DMS79 treated with DMSO at 0.1 percent for 48 hours (cell line): ENCODE measurements at places on chromosomes 3 and 15.

GRCh38 chr3:132317229-132317948 is at the start of gene ACP3:
Gene ACP3, plus strand, starts transcription at chr3:132317407. Its CDS starts 50 bp downstream, at chr3:132317457.
- DNase-seq: peak; percentile 86

DNA sequence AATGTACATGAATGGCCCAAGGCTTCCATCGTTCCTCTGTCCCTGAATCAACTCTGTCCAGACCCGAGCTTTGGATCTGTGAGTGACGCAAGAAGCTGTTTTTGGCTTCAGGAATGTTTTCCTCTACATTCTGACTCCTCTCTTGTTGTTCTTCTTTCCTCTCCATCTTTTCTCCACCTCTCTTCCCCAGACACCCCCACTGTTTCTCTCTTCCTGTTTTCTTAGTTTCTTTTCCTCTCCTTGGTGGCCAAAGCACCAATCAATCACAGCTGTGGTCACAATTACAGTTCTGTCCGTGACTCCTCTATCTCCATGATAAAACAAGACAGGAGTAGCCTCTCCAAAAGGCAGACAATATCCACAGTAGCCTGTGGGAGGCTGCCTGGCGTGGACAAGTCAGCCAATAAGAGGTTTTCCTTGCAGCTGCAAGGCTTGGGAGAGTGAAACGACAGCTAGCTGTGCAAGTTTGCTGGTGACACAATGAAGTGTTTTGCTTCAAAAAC is 4.9 kb upstream of the TMEM212 start:
- no peak for DNase-seq

DNA sequence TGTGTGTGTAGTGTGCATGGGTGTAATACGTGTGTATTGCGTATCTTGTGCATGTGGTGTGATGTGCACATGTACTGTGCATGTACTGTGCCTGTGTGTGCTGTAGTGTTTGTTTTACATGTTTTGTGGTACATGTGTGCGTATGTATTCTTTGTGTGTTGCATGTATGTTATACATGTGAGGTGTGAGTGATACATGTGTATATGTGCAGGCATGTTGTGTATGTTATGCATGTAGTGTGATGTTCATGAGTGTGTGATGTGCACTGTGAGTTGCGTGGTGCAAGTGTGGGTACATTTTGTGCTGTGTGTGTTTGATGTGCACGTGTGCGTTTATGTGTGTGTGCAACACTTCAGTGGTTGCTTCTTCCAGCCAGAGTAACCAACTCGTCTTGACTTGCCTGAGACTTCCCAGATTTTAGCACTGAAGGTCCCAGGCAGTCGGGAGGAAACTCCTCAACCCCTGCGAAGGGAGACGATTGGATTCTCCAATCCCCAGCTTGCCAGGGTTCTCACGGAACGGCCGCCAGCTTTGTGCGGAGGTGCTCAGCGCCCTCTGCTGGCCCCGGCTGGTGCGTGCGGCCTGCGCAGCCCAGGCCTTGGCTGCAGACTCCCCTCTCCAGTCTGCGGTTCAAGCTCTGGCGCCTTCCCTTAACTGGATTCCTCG is 3.6 kb downstream of the GALNT15 start:
- DNase-seq: no peak

- DNase-seq: peak; percentile 15
Measured at GRCh38 chr3:58049143-58049785, 41.0 kb downstream of the FLNB start.

GRCh38 chr3:76969996-76970615 is 69.8 kb upstream of the ROBO2 start:
- DNase-seq: no peak

- DNase-seq: no peak
Measured at GRCh38 chr3:151479452-151479851, 18.6 kb upstream of the IGSF10 start.

- DNase-seq: peak; percentile 12
Measured at GRCh38 chr3:47646362-47646761, 67.7 kb upstream of the CSPG5 start.

- no peak for DNase-seq
Measured at GRCh38 chr3:130378677-130379191, 33.3 kb downstream of the COL6A5 start.

DNA sequence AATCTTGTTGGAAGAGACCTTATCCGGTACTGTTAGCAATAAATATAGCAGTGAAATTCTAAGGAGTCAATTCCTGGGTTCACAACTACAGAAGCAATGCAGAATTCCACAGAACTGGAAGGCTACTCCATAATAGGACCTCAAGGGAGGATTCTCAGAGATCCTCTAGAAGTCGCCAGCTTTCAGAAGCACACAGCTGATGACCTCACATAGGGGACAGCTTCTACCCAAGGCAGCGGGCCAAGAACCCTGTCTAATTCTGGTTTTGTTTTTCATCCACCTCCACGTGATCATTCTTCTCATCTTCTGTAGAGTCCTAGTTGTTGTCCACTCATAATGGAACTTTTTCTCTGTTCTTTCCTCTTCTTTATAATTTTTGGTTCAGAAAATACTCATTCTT is 99.4 kb downstream of the ERC2 start:
- no peak for DNase-seq

DNA sequence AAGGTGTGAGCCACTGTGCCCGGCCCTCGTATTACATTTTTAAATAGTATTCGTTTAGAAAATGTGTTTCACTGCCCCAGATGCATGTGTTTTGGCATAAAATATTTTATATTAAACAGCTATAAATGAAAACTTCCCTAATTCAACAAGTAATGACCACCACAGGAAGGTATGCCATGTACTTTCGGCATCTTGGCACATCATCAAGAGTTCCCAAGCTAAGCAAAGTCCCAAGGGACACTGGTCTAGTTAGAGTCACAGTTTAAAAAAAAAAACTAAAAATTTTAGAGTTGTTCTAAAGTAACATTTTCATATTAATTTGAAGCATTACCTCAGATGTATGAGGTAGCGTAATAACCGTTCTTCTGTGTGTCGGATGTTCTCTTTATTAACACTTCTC is 15.6 kb upstream of the ARPP19 start:
- no peak for DNase-seq
